Occipital lobe (tissue), 3 donors: ENCODE measurements at places on chromosomes 13 and 19. TPM values are rescaled to one million over a fixed set of nuclear protein-coding genes. Genes with fewer than 3 reads are reported as not detected.

DNA sequence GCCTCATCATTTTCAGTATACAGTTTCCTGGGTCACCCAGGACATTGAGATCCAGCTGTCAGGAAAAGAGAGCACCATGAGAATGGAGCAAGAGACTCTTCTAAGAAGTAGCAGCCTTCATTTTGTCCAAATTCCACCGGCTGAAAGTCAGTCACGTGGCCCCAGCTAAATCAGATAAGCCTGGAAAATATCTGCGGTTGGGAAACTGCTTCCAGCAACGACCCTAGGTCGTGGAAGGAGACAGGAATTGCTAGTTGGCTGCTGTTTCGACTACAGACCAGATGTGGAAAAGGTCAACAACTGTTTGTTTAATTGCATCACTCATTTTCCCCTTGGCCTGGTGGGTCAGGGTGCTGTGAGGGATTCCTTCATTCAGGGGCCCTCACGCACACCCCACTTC lies 107.0 kb downstream of the ZNF536 start:
- no peak for DNase-seq

- no peak for DNase-seq
Measured at GRCh38 chr19:17473041-17473440, 2.7 kb downstream of the SLC27A1 start.

DNA sequence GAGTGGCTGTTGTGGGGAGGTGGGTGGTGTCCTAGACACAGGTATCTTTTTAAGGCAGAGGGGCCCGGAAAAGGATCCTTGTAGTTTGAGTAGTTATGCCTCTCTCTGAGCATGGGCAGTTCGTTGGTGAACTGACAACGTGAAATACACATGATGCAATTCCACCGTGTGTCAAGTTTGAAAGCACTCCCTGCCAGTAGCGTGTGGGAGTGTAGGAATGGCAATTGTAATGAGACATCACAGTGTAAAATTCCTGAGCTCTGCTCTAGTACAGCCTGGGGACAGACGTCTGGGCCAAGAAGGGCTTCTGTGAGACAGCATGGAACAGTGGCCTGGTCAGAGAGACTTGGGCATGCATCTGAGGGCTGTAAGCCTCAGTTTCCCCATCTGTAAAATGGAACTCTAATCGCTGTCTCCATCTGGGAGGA lies 10.4 kb upstream of the ASF1B start:
- DNase-seq, result no peak

GRCh38 chr13:107864543-107865317 lies 350.6 kb downstream of the LIG4 start:
- no peak for DNase-seq

DNA sequence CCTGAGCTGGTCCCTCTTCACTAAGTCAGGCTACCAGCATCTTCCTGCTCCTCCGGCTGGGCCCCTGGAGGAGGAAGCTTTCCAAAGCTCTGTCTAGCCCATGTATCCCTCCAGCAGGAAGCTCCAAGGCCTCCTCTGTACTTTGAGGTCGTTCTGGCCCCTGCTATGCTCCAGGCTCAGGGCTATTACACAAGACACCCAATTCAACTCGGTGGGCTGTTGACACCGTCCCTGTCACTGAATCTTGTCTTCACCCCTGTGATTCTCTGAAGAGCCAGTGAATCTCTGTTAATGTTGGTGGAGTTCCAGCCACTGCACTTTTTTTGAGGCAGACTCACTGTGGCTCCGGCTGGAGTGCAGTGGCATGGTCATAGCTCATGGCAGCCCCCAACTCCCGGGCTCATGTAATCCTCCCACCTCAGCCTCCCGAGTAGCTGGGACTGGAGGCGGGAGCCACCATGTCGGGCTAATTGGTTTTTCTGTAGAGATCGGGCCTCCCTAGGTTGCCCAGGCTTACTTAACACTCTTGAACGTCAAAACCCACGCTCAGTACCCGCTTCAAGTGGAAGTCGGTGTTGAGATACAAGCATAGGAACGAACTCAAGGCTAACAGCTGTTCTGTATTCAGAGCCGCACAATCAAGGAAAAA lies 512 bp upstream of the REX1BD start:
- no peak for DNase-seq

DNA sequence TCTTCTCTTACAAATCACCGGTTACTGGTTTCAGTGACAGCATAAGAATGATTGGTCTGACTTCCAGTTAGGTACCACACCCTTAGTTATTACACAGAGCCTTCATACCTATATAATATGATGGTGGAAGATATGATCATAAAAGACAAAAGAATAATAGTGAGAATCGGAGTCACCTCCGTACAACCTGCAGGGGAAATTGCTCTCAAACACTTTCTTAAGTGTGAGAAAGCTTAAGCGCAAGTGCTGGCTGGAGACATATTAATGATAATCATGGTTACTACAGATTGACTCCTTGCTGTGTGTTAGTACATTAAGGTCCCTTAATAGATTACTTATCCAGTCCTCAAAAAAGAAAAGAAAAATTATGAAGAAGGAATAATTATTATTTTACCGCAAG lies 1.8 kb upstream of the LHFPL6 start:
- no peak for DNase-seq

- no peak for DNase-seq
Measured at GRCh38 chr19:10888421-10888866, 17.1 kb downstream of the CARM1 start.

DNA sequence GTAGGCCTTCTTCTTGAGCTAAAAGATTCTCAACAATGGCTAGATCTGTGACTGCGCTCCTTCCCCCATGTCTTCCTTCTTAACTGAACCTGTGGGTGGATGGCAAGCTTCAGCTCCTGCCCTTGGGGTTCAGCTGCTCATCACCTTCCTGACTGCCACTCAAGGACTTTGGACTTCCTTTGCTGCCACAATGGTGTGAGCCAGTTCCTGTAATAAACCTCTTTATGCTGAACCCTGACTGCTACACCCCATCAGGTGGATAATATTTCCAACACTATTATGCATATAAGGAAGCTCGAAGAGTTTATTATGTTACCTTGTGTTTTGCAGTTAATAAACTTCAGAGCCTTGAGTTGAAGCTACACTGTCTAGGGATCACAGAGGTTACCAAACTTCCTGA lies 208.9 kb upstream of the SLC10A2 start:
- DNase-seq, result no peak

- no peak for DNase-seq
Measured at GRCh38 chr13:87981416-87981815, 310.2 kb downstream of the SLITRK5 start.

GRCh38 chr13:99145461-99145860 lies 55.2 kb upstream of the UBAC2 start:
- DNase-seq, result no peak

DNA sequence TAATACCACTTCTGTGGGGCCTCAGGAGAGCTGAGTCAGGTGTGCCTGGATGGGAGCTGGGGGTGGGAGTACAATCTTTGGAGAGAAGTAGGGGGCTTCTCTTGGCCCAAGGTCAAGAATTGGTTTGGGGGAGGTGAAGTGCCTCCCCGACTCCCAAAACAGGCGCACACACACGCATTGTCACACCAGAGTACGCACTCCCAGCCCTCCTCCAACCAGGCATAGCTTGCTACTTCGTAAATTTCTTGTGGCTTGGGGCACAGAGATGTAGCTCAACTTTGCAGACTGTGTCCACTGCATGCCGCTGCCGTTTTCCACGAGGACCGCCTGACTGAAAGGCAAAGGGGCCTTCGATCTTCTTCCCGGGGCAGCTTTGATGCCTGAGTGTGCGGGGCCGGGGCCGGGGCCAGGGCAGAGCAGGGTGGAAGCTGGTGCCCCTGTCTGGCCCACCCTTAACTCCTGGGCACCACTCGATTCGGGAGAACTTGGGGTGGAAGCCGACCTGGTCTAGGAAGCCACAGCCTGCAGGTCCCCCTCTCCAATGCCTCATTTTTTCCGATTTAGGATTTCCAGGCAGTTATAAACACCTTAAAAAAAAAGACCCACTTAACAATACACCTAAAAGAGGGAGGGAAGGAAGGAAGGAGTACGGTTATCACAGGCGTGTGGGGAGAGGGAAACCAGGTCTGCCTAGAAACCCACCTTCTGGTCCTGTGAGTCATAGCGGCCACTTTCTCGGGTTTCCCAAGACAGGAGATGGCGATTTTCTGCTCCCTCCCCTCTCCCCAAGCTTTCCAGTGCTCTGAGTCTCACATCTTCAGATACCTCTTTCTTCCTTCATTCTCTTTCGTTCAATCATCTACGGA lies 5.8 kb upstream of the TSHZ3 start:
- no peak for DNase-seq

GRCh38 chr19:20565321-20566018 lies at the start of gene ZNF737:
ZNF737 (minus strand) TSS chr19:20565781; CDS start chr19:20565640, 141 bp downstream.
- DNase-seq, result peak; percentile 88

- no peak for DNase-seq
Measured at GRCh38 chr13:30551189-30551588, 66.5 kb upstream of the USPL1 start.

DNA sequence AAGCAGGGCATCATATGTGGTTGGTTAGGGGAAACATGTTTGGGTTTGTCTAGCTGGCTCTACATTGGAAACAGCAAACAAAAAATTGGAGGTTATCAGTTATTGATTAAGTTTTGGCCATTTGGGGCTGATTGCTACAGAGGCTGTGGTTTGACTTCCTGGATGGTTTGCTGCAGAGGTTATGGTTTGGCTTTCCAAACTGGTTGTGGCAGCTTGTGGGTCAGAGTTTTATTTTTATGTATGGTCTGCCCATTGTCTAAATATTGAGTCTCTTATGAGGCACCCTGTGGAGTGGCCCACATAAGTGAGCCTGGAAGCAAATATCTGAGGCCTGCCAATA lies 261.6 kb downstream of the GPC5 start:
- no peak for DNase-seq

DNA sequence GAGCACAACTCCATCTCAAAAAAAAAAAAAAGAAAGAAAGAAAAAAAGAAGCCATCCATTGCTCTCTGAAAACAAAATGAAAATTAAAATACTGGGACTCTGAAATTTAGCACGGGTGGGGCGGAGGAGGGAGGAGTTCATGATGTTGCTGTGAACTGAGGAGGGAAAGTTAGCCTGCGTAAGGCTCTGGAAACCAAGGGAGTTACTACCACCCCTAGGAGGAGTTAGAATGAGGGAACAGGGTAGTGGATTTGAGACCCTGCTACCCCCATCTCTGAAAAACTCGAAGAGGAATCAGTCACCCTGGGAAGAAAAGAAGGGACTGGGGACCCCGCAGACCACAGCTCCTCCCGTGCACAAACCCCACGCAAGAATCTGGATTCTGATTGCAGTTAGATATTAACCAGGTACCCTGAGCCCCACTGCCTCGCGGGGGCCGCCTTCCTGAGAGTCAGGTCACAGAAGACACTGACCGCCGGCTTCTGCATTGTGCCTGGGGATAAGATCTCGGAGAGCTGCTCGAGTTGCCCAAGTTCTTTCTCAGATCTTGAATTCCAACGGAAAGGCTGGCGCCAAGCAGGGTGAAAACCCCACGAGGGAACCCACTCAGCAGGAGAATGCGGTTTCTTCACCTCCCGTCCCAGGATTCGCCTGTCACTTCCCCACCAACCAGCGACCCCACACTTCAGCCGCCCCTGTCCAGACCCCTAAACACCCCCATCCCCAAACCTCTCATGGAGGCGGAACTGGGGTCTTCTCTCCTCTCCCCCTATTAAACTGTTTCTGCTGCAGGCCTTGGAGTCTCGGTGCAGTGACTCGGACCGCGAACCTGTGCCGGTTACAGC lies 870 bp downstream of the ZNF442 start:
- DNase-seq, result no peak

DNA sequence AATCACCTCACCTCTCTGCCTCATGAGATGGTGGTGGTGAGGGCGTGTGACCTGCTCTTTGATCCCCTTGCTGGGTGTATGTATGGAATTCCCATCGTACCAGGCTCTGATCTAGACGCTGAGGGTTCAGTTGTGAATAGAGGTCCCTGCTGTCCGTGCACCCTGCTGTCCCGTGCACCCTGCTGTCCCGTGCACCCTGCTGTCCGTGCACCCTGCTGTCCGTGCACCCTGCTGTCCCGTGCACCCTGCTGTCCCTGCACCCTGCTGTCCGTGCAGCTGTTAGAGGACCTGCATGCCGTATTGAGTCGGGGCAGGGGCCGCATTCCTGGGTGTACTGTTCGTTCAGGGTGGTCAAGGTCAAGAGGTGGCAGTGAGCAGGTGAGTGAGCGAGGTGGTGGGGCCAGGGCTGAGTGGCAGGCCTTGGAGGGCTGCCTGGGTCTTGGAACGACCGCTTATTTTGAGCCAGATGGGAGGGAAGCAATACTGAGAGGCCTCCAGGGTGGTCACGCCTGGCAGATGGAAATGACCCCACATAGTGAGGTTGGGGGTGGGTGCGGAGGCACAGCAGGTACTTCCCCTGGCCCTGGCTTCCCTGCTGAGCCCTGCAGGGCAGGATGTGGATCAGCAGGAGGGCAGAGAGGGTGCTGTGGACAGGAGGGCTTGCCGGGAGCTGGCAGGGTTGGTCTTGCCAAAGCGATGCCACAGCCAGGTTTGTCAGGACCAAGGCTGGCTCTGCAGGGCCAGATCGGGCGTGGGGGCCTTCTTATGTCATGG lies 4.6 kb upstream of the EPN1 start:
- no peak for DNase-seq

GRCh38 chr13:45138282-45138681 lies 18.0 kb downstream of the GTF2F2 start:
- no peak for DNase-seq

GRCh38 chr19:49809160-49809940 lies 3.7 kb downstream of the FUZ start:
- peak; percentile 17 for DNase-seq

- DNase-seq, result no peak
Measured at GRCh38 chr13:95361686-95362085, 60.4 kb upstream of the ABCC4 start.

DNA sequence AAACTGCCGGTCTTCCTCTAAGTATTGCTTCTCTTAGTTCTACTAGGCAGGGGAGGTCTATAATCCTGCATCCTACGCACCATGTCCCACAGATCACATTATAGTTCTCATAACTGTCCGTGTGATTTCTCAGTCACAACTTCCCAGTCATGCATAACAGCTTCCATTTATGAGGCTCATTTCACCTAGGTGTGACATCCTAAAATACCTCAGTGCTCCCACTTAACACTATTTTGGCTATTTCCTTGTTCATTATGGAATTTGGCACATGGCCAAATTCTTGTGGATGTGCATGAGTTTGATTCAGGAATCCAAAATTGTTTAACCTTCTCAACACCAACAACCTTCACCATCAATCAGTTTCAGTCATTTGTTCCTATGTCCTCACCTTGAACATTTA lies 989.9 kb downstream of the OLFM4 start:
- no peak for DNase-seq

GRCh38 chr19:41386442-41386841 lies 10.1 kb downstream of the TMEM91 start:
- DNase-seq, result no peak

GRCh38 chr13:110554227-110554836 lies 7.2 kb downstream of the RAB20 start:
- no peak for DNase-seq

GRCh38 chr13:31408927-31409326 lies 209.2 kb downstream of the B3GLCT start:
- no peak for DNase-seq

The SNRPA gene
- 17.0 TPM for total RNA-seq

The LCP1 gene
- 8.0 TPM for total RNA-seq

The CCDC70 gene
- not detected for total RNA-seq

The VSTM2B gene
- 12.3 TPM for total RNA-seq

The ITGBL1 gene
- 1.1 TPM for total RNA-seq

The GPC5 gene
- total RNA-seq, result 8.6 TPM

The OR7A5 gene
- total RNA-seq, result not detected

The ETHE1 gene
- 16.8 TPM for total RNA-seq

The SGCG gene
- total RNA-seq, result 0.16 TPM

The CNN1 gene
- total RNA-seq, result not detected
